Activated CD4-positive, alpha-beta T cell treated with anti-CD3 and anti-CD28 coated beads for 1 hour (primary cell): ENCODE measurements at places on chromosomes 6 and 20.

DNA sequence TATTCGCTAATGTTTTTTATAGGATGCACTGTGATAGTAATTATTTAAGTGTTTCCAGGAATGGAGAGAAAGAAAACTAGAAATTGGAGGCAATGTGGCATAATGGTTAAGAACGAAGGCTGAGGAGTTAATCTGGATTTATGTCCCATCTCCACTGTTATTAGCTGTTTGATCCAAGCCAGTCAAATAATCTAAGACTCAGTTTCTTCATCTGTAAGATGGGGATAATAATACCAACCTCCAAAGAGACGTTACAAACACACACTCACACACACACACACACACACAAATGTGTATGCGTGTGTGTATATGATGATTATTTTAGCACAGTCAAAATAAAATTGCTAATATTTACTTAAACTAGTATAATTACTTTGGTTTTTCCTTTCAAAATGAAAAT is 36.9 kb upstream of the TPD52L1 start:
- DNase-seq = no peak

DNA sequence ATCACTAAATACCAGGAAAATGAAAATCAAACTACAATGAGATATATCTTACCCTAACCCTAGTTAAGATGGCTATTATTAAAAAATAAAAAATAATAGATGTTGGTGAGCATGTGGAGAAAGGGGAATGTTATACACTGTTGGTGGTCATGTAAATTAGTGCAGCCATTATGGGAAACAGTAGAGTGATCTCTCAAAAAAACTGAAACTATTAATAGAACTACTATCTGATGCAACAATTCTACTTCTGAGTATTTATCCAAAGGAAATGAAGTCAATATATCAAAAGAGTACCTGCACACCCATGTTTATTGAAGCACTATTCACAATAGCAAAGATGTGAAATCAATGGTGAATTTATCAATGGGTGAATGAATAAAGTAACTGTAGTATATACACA is 48.6 kb downstream of the HLA-A start:
- no peak for DNase-seq

GRCh38 chr6:170524172-170524502 is 29.0 kb downstream of the PSMB1 start:
- DNase-seq = no peak

- DNase-seq = no peak
These were observed 261.9 kb downstream of the CDH26 start for GRCh38 chr20:60219984-60220562.

DNA sequence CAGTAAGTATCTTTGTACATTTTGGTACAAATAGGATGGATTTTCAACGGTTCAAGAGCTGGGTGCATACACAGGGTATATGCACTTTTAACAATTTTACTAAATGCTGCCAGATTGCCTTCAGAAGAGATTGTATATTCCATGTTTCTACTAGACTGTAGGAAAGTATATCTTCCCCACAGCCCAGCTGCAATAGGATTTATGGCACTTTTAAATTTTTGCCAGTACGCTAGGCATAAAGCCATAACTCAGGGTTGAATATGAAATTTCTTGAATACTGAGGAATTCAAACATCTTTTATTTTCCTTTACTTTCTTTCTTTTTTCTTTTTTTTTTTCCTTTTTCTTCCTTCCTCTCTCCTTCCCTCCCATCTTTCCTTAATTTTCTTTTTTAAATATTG is 78.7 kb upstream of the SULF2 start:
- DNase-seq = no peak

DNA sequence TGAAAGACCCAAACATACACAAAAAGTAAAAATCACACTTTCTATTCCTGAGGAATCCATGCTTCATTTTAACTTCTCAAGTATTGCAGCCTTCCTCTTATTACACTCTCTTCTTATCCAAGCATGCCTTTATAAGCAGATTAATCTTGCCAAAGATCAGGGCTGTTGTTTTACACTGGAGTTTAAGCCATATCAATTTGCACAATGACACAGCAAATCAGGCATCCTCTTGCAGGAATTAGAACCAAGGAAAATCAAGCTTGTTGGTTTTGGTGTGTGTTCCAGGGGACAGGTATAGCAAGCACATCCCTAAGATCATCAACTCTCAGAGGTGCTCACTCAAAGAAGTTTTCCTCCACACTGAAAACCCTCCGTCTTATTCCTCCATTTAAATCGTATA is 69.5 kb downstream of the CYP39A1 start:
- DNase-seq = no peak

DNA sequence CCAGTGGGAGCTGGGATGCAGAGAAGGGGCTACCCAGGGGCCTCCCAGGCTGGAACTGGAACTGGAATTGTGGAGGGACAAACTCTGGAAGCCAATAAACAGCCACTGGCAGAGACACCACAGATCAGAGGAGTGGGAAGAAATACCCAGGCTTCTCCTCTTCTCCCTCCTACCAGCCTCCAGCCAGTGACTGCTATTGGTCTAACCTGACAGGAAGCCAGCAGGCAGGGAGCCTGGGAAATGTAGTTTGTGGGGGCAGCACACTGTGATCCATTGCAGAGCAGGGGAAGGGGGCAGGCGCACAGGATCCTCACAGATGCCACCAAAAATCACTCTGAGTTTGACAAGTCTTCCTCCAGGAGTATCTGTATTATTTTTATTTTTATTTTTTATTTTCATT is 12.1 kb upstream of the MLN start:
- DNase-seq = no peak

- DNase-seq = no peak
These were observed 55.4 kb upstream of the TULP4 start for GRCh38 chr6:158256746-158257424.

DNA sequence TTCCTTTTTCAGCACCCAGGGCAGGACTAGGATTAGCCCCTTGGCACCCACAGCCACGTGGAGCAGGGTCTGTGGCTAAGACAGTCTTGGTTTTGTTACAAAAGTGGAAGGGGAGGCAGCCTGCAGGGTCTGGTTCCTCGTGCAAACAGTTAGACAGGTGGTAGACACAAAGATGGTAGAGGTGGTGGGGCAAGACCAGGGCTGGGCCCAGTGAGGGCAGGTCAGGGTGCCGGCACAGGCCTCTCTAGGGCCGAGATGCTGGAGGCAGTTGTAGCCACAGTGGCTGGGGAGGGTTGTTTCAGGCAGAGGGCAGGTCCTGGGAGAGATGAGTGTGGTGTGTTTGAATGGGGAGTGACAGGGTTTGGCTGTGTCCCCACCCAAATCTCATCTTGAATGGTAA is 161.6 kb downstream of the SMOC2 start:
- DNase-seq = no peak

DNA sequence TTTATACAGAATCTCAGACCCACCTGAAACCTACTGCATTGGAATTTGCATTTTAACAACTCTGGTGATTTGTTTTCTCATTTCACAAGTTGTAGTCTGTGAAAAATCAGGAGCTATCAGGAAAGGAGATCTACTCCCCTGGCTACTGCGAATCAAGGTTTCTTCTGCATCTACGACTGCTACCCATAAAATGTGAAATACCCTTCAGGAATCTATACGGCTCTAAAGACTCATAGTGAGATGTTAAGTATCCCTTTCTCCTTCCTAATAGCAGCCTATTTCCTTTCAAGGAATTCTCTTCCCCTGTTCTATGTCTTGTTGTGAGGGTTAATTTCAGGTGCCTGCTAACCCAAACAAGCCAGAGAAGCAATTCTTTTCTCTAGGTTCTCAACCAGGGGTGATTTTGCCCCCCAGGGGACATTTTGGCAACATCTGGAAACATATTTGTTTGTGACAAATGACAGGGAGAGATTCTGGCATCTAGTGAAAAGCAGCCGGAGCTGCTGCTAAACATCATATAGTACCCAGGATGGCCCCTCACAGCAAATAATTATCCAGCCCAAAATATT is 26.3 kb downstream of the WFDC3 start:
- no peak for DNase-seq

GRCh38 chr6:7184502-7184901 is 76.7 kb downstream of the RREB1 start:
- DNase-seq = no peak

- DNase-seq = no peak
These were observed 114.8 kb upstream of the SNX9 start for GRCh38 chr6:157708239-157708638.

GRCh38 chr20:33004141-33004751 is at the start of gene SUN5:
Gene SUN5 (minus strand): TSS chr20:33004433. CDS start chr20:33004340, 93 bp downstream.
- DNase-seq = no peak

DNA sequence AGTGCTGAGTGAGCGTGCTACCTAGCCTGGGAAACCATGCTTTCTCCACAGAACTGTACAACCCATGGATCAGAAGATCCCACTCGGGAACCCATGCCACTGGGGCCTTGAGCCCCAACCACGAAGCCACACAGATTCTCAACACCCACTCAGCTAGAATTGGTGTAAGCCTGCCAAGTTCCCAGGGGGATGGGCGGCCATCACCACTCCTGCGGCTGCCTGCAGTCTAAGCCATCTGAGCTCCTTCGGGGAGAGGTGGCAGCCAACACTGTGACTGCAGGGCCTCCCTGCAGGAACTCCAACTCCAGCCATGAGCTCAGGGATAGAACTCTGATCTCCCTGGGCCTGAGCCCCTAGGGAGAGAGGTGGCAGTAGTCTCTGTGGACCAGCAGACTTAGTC is 33.6 kb upstream of the SENP6 start:
- DNase-seq = no peak

DNA sequence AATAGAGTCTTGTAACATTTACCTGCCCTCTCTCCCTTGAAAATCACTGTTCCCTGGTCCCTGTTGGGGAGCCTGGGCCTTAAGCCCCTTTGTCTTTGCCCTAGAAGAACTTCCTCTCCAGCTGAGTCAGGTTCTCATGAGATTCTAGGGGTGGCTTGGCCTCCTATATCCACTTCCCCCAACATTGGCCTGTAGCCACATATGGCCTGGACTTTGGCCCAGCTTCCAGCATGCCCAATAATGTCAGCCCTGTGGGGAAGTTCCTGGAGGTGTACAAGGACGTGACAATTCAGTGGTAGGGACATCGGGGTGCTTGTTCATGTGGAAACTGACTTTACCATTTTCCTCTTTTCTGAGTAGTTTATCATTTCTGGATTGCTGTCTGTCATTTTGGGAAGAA is 17.2 kb upstream of the MAS1L start:
- no peak for DNase-seq

GRCh38 chr6:46651816-46652215 is 802 bp downstream of the CYP39A1 start:
- DNase-seq = no peak

GRCh38 chr20:43832961-43833360 is 81.7 kb upstream of the TOX2 start:
- DNase-seq = no peak

DNA sequence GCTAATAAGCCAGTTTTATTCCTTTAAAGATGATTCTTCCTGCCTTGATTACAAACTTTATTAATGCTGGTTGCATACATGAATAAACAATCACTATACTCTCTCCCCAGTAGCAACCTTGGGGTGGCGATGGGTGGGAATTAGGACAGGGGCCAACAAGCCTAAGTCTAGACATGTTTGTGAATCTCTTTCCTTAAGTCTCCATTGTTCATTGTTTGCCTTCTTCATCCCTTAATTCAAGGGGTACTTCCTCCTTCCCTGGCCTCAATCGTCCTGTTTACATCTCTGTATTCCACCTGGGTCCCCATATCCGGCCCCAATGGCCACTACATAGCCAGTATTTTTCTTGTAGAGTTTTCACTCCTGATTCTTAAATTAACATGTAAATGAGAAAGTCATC is 66.0 kb downstream of the ARHGAP18 start:
- no peak for DNase-seq

DNA sequence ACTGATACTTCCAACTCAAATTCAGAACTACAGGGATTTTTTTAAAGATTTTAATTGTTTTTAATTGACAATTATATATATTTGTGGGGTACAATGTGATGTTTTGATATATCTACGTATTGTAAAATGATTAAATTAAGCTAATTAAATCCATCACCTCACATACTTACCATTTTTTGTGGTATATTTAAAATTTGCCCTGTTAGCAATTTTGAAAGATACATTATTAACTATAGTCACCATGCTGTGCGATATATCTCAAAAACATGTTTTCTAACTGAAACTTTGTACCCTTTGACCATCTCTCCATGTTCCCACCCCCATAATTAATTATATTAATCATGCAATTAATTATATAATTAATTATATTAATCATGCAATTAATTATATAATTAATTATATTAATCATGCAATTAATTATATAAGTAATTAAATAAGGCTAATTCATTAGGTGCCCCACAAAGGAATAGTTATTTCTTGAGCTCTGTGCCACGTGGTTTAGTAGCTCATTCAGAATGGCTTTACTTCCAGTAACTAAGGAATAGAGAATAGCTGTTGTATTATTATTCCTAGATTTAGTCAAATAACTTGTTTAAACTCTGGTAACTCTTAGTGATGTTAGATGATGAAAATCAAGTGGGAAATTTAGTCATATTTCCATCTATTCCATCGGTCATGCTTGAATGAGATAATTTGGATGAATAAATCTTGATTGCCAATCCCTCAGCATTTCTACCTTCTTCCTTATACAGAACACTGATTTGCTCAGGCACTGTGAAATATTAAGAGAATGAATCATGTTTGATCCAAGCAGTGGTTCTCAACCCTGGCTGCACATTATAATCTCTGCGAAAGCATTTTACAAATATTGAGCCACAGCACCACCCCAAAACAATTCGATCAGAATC is 25.1 kb downstream of the LOC128125822 start:
- DNase-seq = no peak

DNA sequence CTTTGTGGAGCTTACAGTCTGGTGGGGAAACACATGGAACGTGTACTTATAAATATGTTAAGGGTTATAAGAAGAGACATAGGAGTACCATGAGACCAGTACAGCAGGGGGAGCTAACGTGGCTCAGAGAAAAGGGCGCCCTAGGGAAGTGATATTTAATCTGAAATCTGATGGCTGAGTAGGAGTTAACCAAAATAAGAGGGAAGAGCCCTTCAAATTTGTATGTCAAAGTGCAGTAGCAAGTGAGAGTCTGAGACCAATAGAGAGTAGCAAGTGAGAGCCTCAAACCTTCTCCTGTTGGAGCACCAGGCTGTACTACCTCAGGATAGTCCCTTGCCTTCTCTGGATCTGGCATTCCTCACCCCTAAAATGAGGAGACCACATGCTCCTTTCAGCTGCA is 6.1 kb upstream of the PKIG start:
- no peak for DNase-seq

DNA sequence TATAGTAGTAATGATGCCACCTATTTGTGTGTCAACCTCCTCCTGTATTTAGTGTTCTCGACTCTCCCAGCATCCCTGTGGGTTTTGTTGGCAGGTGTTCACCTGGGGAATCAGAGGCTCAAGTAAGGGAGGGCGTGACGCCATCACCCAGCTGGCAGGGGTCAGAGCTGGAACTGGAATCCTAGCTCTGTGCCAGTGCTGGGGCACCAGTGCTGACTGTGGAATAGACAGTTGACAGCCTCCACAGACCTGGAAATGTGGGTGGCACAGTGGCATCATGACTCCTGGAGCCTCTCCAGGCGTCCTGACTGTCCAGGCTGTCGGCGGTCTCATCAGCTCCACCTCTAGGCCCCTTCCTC is 102.8 kb downstream of the SYCP2 start:
- no peak for DNase-seq

DNA sequence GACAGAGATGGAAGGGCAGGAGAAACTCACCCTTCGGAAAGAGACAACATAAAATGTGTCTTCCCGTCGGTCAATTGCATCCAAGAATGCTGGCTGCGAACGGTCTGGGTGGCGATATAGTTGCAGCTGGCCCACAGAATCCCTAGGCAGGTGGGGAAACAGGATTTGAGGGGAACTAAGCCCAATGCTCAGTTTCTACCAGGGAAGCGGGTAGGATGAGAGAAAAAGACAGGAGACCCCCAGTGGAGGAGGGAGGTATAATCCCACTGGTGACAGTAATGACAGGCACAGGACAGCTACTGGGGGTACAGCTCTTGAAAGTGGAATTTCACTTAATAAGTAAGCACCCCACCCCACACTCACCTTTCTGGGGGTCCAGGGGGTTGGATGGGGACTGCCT is 7.5 kb upstream of the TNXB start:
- no peak for DNase-seq
